ENCODE measurements at places on chromosomes 1 and 21.

DNA sequence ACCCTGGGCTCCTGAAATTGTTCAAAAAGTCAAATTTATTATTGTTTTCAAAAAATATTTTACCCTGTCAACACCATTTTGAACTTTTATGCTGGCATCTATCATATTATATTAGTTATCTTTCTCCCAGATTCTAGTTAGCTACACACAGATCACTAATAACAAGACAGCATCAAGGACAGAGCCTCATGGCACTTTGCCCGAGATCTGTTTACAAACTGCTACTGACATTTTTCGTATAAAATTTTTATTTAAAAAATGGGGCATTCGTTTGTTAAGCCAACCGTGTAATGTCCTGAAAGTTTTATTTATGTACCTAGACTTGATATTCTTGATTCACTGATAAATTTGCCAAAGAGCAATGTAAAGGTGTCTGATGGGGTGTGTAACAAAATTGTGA is 78.1 kb downstream of the PLPPR5 start:
- DNase-seq = no peak

GRCh38 chr1:6574025-6574620 is 5.7 kb upstream of the ZBTB48 start:
- DNase-seq = no peak

DNA sequence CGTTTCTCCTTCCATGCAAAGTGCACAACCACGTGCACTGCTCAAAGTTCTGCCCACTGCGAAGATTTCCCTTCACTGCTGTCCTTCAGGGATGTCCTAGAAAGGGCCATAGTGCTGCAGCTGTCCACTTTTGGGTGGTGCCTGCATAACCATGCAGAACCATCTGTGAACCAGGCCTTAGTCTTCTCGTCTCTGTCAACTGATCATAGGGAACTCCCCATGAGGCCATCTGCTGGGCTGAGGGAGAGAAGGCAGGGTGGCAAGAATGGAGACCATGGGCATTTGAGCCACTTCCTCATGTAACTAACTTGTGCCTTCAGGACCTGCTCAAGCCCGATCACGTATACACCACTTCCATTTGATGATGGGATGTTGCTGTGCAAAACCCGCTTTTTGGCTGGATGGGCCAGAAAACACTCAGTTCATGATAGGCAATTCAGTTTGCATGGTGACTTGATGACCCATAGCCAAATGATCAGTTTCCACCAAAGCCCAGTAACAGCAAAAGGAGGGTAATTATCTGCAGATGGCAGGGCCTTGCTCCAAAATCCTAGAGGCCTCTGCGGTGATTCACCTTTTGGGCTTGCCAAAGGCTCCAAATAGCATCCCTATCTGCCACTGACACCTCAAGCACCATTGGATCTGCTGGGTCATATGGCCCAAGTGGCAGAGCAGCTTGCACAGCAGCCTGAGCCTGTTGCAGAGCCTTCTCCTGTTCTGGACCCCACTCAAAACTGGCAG is 9.5 kb downstream of the ST6GALNAC5 start:
- no peak for DNase-seq

DNA sequence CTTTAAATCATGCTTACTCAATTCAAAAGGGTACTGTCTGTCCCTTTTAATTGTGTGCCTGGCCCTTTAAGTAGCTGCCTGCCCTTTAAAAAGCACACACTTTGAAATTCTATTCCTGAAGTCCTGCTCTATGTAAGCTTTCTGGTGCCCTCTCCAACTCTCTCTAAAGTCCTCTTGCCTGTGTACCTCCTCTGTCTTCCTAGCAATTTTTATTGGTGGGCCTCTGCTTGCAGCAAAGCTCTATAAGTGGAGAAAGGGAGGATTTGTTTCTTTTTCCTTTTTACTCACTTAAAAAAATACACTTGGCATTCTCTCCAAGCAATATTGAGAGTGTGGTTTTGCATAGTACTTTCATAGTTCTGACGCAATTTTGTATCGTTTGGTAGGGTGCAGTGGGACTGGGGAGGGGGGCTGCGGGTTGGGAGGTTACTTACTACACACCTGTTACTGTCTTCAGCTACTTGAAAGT is 135.4 kb downstream of the LMO4 start:
- DNase-seq = no peak

DNA sequence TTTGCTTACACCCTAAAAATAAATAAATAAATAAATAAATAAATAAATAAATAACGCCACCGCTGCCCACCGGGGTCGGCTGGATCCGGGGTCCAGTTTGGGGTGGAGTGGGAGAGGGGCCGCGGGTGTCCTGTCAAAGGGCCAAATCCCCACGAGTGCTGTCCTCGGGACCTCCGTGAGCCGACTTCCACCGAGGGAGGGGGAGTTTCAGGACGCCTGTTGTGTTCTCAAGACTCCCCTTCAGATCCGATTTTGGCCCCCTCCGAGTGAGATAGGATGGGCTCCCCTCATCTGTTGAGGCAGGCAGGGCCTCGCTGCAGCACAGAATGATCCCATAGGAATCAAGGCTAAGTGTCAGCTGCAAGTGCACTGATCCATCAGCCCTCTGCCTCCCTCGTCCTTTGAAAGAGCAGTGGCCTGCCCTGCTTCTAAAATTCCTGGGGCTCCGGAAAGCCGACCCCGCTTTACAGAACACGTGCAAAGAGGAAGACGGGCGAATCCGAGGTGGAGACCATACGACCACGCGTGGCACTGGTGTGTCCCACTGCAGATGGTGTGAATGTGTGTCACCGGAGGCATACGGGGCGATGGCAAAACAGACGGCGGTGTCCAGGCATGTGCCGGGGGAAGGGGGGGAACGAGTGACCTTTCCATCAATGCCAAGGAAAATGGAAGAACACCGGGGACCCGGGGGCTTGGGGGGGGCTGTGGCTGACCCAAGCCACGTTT is 3880.5 kb downstream of the SRGAP2C start:
- DNase-seq = no peak

DNA sequence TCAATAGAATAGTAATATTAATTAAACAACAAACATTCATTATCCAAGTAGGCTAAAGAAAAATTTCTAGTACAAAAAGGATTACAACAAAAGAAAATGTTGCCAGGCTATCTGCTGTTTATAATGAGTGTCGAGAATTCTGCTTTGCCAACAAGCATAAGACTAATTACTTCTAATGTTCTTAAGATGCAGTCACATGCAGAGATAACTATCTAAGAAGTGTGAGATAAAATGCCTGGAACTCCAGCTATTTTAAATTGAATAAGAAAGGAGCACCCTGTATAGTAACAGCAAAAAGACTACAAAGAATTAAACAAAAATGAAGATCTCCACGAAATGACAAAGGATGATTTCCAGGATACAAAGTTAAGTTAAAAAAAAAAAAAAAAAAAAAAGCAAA is 59.9 kb downstream of the APP start:
- DNase-seq = no peak

GRCh38 chr1:50658459-50659076 is 235.3 kb upstream of the DMRTA2 start:
- no peak for DNase-seq

DNA sequence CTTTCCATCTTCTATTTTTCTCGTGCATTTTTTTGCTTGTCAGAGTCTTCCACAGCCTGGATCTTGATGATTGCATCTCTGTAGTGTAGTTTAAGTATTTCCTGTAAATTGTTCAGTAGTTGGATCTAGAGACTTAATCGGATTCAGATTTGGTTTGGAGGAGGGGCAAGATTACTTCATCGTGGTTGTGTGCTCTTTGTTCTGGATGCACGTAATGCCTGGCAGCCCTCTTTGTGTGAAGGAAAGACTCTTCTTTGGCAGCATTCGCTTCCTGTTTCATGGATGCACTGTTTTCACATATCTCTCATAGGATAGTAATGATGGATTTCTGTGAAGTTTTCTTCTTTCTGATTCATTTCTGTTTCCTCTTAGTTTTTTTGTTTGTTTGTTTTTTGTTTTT is 14.2 kb downstream of the SEMA4A start:
- DNase-seq = no peak

GRCh38 chr1:176341656-176342055 is 121.3 kb upstream of the PAPPA2 start:
- no peak for DNase-seq

DNA sequence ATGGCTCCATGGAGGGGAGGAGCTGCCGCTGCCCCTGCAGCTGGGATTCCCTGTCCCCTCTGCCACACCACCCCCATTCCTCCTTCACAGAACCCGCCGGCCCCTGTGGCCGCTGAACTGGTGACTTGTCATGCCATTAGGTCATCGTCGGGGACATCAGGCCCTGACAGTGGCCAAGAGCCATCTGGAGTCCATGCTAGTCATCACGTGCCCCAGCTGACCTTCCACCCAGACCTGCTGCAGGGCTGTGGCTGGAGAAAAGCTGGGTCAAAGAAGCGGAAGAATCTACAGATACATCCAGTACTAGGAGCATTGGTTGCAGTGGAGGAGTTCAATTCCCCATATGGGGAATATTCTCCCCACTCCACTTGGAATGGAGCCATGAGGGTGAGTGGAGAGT is 78.1 kb downstream of the KCNJ15 start:
- DNase-seq = no peak

DNA sequence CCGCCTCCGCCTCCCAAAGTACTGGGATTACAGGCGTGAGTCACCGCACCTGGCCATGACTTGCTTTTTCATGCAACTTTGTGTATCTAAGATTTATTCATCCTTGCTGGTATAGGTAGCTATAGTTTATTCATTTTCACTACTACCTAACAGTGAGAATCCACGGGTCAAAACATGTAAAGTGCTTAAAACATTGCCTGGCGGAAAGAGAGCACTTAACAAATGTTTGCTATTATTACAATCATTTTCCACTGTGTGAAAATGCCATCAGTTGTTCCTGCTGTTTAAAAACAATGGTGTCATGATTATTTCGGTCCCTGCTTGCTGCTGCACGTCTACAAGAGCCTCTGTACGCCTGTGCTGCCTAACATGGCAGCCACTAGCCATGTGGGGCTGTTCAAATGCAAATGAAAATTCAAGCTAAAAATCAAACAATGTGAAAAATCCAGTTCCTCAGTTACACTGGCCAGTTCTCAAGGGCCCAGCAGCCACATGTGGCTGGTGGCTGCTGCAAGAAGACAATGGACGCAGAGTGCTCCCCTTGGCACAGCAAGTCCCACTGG is 65.1 kb downstream of the CLSTN1 start:
- no peak for DNase-seq

DNA sequence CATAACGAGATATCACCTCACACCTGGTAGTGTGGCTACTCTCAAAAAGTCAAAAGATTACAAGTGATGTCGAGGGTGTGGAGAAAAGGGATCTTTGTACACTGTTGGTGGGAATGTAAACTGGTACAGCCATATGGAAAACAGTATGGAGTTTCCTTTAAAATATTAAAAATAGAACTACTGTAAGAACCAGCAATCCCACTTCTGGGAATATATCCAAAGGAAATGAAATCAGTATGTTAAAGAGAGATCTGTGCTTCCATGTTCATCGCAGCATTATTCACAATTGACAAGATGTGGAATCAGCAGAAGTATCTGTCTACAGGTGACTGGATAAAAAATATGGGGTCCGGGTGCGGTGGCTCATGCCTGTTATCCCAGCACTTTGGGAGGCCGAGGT is 7.6 kb upstream of the PIK3C2B start:
- no peak for DNase-seq

DNA sequence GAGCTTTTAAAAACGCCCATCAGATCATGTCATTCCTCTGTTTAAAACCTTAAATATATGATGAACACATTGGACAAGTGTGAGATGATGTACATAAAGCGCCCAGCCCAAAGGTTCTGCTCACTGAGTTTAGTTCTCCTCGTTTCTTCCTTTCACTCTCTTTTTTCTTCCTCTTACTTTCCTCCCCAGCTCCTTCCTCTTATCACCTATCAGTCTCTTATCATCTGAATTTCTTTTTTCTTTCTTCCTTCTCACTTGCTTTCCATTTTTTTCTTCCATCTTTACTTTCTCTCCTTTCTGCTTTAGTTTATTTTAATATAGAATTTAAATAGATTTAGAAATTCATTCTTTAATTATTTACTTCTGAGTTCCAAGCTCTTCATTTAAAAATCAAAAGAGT is 17.8 kb upstream of the POGZ start:
- DNase-seq = no peak

DNA sequence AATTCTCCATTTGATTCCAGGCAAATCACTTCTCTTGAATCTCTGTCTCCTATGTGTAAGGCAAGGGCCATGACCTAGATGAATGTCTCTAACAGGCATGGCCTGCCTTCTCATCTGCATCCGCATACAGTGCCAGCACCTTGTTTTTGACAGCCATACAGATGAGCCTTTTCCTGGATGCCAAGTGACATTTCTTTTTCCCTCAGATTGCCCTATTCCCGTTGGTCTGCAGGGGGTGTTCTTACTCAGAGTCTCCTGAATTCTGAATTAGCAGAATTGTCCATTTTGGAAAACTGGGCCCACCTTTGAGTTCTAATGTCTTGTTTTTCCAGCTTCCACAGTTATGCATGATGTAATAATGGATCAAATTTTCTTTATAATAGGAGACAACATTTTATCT is 88.0 kb upstream of the ADAR start:
- DNase-seq = no peak

DNA sequence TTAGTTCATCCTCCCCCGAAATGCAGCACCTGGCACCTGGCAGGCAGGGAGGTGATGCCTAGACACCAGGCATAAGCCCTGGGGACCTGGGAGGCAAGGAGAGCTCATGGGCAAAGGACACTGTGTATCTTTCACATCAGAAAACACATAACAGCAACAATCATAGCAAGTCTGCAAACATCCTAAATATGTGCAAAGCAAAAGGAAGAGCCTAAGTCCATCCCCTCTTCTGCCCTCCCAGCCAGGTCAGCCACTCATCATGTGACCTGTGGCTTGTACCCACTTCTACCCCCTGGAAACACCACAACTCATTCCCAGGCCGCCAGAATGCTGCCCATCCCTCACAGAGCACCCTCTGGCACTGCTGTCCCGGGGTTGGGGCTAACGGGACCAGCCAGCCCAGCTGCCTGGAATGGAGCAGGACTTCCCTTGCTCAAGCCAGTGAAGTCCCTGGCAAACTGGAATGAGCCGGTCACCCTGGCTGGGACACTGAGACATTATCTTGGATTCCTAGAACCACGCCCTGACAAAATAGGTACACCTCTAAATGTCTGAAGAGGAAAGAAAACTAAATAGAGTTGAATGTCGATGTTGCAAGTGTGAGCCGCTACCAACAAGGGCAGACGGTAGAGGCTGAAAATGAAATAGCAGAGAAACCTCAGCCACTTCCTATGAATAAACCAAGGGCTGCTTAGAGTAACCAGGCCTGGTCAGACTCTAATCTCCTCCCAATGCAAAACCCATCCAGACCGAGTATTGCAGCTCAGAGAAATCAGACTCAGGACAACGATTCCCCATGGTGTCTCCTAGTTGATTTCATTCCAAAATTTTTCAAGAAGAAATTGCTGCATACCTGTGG is 29.4 kb downstream of the TMPRSS2 start:
- DNase-seq = no peak

- DNase-seq = no peak
Observed at GRCh38 chr21:29429218-29429617, 130.5 kb downstream of the BACH1 start.

DNA sequence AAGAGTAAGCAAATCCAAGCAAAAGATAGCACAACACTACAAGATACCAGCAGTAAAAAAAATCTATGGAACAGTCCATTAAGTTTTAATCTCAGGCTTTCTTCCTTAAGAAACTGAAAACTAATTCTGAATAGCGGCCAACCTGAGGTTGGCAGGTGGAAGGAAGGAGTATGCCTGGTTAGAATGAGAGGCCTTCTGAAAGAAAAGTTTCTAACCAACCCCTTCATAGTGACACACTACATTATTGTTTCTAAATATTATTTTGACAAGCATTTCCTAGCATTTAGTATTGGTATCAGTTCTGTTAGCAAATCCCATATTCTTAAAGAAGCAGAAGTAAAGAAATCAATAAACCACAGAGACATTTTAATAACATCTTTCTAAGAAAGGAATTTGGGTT is 205.7 kb upstream of the PTBP2 start:
- no peak for DNase-seq

Data from activated CD8-positive, alpha-beta memory T cell treated with anti-CD3 and anti-CD28 coated beads, Interleukin-2, amount 50 U/mL, for 48 hours (primary cell).